Globus pallidus (tissue), 1 donor: ENCODE measurements at places on chromosomes 5 and 9.

DNA sequence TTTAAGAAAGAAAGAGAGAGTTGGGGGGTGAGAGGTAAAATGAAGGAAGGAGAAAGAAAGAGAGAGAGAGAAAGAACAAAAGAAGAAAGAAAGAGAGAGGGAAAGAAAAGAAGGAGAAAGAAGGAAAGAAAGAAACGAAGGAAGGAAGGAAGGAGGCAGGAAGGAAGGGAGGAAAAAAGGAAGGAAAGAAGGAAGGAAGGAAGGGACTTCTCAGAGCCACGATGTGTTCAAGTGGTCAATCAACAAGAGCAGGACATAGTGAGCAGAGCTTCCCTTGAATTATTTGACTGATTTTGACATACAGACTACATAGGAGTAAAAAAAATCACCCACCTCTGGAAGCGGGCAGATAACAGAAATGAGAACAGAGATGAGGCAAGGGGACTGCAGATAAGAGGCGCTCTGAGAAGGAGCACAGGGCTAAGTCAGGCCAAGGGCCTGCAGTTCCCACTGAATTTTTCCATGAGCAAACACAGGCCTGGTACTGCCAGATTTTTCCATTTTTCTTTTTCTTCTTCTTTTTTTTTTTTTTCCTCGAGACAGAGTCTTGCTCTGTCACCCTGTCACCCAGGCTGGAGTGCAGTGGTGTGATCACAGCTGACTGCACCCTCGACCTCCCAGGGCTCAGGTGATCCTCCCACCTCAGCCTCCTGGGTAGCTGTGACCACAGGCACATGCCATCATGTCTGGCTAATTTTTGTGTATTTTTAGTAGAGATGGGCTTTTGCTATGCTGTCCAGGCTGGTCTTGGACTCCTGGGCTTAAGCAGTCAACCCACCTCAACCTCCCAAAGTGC is 77.7 kb upstream of the IL17B start:
- no peak for DNase-seq

GRCh38 chr5:72288924-72289323 is 31.1 kb downstream of the MRPS27 start:
- DNase-seq = no peak

GRCh38 chr9:18997151-18997550 is 35.9 kb downstream of the SAXO1 start:
- DNase-seq = no peak

GRCh38 chr5:132383984-132384383 is 14.5 kb downstream of the SLC22A5 start:
- no peak for DNase-seq

DNA sequence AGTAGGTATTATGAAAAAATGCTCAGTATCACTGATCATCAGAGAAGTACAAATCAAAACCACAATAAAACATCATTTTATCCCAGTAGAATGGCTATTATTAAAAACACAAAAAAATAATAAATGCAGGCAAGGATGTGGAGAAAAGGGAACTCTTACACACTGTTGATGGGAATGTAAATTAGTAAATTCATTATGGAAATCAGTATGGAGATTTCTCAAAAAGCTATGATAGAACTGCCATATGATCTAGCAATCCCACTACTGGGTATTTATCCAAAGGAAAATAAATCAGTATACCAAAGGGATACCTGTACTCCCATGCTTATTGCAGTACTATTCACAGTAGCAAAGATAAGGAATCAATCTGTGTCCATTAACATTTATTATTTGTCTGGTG is 209.6 kb downstream of the FER start:
- DNase-seq = no peak

DNA sequence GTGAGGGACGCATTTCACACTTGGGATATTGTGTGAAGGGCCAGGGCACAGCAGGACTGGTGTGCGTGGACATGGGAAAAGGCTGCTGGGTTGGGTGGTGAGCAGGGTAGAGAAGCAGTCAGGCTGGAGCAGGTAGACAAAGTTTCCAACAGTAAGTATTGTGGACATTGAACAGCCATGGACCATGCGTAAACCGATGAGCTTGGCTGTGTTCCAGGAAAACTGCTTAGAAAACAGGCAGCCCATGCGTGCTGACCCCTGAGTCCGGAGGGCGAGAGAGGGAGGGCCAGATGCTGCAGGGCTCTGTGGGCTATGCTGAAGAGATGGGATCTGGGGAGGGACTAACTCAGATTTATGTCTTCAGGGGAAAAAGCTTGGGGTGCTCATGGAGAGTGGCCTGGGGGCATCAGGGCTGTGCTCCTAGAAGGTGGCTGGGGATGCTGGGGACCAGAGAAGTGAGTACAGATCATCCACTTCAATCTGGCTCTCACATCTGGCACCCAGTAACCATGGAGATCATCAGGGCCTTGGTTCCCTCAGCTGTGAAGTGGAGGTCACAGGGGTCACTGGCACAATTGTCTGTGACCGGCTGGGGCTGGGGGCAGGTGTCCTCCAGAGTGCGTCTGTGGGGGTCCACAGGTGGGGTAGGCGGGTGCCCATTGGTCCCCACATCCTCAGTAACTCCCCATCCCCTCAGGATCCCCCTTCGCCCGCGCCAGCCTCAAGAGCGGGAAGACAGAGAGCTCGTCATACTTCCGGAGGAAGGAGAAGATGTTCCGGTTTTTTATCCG is 93.3 kb downstream of the CACNA1B start:
- DNase-seq = no peak

DNA sequence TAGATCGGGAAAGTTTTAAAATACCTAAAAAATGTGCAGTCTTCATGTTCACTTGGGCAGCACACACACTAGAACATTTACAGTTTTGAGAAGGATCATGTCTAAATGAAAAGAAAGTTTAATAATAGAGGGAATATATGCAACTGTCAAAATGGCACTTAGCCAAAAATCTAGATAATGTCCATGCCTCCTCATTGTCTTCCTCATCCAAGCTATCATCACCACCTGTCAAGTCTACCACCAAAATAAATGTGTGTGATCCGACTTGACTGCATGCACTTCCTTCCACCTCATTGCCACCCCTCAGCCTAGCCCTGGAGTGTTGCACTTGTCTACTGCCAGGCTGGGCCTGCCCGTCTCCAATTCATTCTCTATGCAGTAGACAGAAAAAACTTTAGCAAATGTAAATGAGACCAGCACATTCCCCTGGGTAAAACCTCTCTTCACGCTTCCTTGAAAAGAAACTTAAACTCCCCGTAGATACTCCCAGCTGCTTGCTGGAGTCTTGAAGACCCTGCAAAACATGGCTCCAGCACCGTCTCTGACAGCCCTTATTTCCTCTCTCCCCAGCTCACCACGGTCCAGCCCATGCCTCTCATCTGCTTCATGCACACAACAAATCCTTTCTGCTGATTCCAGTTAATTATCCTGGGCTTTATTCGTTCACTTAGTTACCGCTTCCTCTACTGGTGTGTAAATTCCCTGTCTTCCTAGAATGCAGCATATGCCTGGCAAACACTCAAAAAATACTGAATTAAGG is 66.9 kb downstream of the FANCC start:
- DNase-seq = no peak

DNA sequence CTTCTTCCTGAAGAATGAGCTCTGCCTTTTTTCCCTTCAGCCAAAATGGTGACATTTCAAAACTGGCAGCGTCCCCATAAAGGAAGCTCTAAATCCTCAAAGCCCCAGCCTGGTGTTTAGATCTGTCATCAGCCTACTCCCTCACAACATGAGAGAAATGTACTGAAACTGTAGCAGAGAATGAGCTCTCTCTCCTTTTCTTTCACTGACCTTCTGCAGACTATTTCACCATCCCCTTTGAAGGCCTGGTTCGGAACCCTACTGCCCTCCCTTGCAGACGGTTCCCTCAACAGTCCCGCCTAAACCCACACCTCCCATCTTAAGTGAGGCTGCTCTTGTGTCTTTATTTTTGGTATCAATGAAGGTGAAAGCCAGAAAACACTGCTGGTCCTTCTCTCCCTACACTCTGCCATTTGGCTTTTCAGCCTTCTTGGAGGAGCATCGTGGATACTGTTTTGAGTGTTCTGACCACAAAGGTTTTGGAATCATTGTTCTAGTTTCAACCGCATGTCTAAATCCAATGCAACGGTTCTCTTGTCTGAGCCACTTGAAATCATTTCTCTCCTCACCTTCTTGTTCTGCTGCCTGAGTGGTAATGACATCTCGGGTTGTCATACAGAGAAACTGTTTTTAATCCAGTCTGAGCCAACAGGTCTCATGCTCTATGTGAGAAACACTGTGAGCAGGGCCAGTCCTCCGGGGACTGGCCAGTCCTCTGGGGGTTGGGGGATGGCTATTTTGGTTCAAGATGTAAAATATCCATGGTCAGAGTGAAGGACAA is 39.0 kb downstream of the ITK start:
- no peak for DNase-seq

DNA sequence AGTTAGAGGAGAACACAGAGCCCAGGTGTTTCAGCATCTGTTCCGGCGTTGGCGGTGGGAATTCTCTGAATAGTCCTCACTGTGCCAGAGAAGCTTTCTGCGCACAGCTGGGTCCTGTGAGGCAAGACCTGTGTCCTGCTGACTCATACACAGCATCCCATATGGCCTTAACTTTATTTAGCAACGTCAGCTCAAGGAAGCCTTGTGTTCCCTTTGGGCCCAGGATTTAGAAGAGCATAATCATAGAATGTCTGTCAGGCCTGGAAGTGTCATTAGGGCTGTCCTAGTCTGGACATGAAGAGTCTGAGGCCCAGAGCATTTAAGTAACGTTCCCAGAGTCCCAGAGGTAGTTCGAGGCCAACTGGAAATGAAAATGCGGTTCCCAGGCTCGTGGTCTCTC is 188.6 kb upstream of the DMRT1 start:
- no peak for DNase-seq

- DNase-seq = no peak
Observed at GRCh38 chr9:97491216-97491999, 10.1 kb upstream of the TMOD1 start.

DNA sequence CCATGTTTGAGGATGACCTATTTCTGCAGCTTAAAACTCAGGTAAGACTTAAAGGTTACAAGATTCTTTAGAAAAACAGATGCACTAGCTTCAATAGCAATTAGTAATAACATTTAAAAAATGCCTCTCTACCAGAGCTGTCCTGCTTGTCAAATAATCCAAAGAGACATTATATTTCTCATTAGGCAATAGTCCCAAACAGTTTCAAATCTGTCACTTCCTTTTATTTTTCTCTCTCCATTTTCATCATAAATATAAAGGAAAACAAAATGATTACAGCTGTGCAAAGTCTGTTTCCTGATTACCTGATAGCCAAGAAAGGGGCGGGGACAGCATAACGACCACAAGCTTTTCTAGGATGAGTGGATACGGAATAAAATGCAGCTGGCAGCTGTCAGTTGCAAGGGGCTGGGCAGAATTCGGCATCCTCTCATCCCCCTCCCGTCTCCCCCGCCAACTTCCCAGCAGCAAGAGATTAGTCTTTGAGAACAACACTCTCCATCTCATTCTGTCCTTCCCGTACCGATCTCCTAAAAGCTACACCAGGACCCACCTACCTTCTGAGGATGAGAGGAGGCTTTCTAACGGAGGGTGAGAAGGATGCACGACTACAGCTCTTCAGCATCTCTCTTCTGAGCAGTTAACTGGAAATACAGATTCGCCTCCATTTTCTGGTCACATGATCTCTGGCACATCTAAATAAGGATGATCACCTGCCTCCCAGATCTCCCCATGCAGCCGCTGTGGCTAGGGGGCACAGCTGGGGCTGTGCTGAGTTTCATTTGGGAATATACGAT is 72.5 kb upstream of the PCA3 start:
- peak; percentile 54 for DNase-seq

GRCh38 chr5:120451445-120451844 is 12.7 kb upstream of the PRR16 start:
- no peak for DNase-seq

DNA sequence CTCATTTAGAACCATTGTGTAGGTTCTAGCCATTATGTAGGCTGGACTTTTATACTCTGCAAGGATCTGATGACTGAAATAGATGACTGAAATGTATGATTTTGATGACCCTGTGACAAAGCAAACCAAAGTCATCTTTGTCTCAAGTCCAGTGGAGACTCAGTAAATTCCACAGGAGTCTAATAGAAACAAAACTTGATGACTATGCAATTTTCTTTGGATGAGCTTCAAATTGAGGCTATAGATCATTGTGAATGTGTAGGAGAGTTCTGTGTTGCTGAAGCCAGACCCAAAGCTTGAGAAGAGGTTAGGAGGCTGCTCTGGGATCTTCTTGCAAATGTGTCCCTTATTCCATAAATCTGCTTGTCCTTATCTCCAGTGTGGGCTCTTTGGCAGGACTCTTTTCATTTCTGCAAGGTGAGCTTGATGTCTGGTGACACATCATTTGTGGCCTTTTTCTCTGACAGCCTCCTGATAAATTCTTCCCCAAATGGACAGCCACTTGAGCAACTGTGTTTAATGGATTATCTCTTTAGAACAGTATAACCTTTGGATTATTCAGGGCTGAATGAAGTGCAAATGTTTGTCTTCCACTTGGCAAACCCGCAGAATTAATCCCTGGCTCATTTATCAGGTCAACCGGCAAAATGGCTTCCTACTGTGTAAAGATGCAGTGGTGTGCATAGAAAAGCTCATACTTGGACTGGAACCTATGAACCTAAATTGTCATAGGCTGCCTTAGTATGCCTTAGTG is 235.1 kb upstream of the ANKH start:
- DNase-seq = no peak
